Activated CD4-positive, alpha-beta T cell treated with anti-CD3 and anti-CD28 coated beads, Interleukin-2, amount 50 U/mL, for 16 hours (primary cell): ENCODE measurements at places on chromosomes 6 and 20.

- no peak for DNase-seq
Measured at GRCh38 chr6:168007592-168008338, 10.3 kb downstream of the KIF25 start.

GRCh38 chr20:57579331-57579897 lies 18.5 kb downstream of the PCK1 start:
- DNase-seq = no peak

DNA sequence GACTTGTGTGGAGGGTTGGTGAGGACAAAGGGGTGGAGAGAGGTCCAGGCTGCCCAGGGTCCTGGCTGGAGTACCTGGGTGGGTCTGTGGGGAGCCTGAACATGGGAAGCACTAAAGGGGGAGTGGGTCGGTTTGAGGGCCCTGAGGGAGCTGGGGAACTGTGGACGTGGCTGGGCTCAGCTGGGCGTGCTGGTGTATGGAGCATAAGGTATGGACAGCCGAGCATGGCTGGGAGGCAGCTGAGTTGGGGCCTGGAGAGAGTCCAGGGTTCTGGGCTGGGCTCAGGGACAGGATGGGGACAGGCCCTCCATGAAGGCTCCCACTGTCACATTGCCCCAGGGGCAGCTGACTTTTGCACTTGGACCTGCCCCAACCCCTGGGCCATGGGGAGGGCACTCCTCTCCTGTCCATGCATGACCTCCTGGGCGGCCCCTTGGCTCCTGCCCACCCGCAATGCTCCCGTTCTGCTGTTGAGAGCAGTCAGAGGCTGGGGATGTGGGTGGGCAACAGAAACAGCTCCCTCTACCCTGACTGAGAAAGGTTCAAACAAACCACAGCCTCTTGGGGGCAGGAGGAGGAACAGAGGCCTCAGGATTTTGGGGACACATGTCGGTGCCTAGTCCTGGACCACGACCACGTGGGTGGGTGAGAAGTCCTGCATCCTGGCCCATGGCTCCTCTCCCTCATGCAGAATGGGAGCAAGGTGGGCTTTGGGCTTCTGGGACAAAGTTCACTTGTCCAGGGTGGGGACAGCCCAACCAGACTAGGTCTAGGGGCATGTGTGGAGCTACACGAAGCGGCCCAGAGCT lies 4.5 kb downstream of the C20orf204 start:
- no peak for DNase-seq

DNA sequence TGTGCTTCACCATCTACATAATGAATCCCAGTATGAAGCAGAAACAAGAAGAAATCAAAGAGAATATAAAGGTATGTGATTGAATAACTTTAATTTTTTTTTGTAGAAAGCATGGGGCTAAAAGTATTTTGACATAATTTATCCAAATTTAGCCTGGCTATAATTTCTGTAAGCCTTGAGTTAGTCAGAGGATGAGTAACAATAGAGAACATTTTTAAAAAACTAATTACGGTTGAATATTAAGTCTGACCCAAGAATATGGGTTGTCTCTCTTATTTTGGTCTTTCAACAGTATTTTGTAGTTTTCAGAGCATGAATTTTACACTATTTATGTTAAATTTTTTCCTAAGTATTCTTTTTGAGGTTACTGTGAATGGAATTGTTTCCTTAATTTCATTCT lies 2.5 kb downstream of the GMNN start:
- DNase-seq = no peak
